ENCODE measurements at places on chromosomes 13 and 19. TPM values are rescaled to one million over a fixed set of nuclear protein-coding genes. Genes with fewer than 3 reads are reported as not detected.

The SOHLH2 gene
- 0.07 TPM for total RNA-seq

The AZU1 gene
- total RNA-seq, result not detected

The FFAR3 gene
- not detected for total RNA-seq

The CEACAM16 gene
- not detected for total RNA-seq

The SKA3 gene
- total RNA-seq, result 13.2 TPM

The SYNE4 gene
- total RNA-seq, result 2.9 TPM

The ZNF260 gene
- total RNA-seq, result 16.4 TPM

The SIGLEC12 gene
- not detected for total RNA-seq

The URAD gene
- total RNA-seq, result not detected

The CPAMD8 gene
- total RNA-seq, result 0.74 TPM

The ZNF256 gene
- total RNA-seq, result 3.7 TPM

The PINLYP gene
- 7.4 TPM for total RNA-seq

The ZNF208 gene
- 0.49 TPM for total RNA-seq

The TNFSF9 gene
- 32.9 TPM for total RNA-seq

The ZNF441 gene
- 2.6 TPM for total RNA-seq

The A1BG gene
- total RNA-seq, result 10.2 TPM

The FCAR gene
- total RNA-seq, result not detected

The PROSER1 gene
- total RNA-seq, result 18.3 TPM

The FCHO1 gene
- 4.1 TPM for total RNA-seq

The KLK13 gene
- 1.5 TPM for total RNA-seq

The POP4 gene
- total RNA-seq, result 59.5 TPM

The TEX26 gene
- total RNA-seq, result not detected

The CC2D1A gene
- 37.5 TPM for total RNA-seq

The FRY gene
- 0.56 TPM for total RNA-seq

The OR10H4 gene
- total RNA-seq, result not detected

The SLC5A5 gene
- not detected for total RNA-seq

The TSPAN16 gene
- total RNA-seq, result not detected

The ILF3 gene
- 141 TPM for total RNA-seq

The GARIN5A gene
- 1.5 TPM for total RNA-seq

The XRCC1 gene
- 28.4 TPM for total RNA-seq

The ZNF506 gene
- total RNA-seq, result 10.8 TPM

The IZUMO1 gene
- total RNA-seq, result 0.28 TPM

The BICRA gene
- 4.6 TPM for total RNA-seq
